Activated T-cell treated with anti-CD3 and anti-CD28 coated beads for 48 hours (primary cell): ENCODE measurements at places on chromosomes 1 and 21.

DNA sequence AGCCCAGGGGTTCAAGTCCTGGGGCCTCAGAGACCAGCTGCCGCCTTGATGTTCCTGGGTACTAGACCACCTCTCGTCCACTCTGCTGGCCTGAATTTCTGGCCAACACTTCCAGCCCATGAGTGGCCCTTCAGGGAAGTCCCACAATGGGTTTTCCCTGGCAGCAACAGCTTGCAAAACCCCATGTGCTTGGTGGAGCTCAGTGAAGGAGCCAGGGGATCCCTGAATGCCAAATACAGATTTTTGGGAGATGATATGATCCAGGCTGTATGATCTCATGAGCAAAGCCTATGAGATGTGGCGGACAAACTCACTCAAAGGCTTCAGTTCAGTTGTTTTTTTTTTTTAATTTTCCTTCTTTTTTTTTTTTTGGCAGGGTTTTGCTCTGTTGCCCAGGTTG, 9.6 kb upstream of the RASSF5 start:
- DNase-seq, result no peak

DNA sequence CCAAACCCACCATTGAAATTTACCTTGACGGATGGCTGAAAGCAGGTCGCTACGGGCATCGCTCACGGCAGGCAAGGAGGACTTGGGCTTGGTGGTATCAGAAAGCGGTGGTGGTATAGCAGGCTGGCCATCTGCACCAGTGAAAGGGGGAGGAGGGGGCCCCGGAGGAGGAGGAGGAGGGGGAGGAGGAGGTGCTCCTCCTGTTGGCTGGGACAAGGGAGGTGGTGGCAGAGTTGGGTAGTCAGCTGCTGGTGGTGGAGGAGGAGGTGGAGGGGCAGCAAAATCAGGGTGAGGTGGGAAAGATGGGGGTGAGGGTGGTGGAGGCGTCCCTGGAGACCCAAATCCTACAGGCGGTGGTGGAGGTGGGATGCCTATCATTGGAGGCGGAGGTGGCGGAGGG, 17.2 kb downstream of the GPR3 start:
- no peak for DNase-seq

DNA sequence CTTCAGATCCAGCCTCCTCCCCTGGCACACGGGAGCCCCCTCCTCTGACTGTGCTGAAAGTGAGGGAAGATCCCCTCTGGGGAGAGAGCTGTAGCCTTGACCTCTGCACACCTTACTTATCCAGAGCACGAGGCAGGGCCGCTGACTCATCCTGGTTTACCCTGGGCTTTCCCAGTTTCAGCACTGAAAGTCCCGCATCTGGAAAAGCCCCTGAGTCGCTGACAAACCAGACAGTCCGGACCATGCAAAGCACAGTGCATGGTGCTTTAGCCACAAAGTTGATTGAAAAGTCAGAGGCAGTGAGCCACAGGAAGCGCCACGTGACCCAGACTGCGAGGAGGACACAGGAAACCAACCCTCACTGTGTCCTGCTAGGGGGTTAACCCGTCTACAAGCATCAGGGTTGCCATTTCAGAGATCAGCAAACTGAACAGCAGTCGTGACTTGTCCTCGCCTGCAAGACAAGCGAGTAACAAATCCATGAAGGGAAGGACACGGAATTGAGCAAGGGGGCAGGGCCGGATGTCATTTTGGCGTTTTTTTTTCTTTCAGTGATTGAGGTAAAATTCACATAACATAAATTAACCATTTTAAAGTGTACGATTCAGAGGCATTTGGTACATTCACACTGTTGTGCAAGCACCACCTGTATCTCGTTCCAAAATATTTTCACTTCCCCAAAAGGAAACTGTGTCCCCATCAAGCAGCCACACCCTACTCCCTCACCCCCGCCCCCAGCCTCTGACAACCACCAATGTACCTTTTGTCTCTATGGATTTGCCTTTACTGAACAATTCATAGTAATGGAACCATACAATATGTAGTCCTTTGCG, 19.9 kb upstream of the IFNGR2 start:
- peak; percentile 59 for DNase-seq

- no peak for DNase-seq
These were observed 8.4 kb downstream of the SLC35E2B start for GRCh38 chr1:1684031-1684681.

DNA sequence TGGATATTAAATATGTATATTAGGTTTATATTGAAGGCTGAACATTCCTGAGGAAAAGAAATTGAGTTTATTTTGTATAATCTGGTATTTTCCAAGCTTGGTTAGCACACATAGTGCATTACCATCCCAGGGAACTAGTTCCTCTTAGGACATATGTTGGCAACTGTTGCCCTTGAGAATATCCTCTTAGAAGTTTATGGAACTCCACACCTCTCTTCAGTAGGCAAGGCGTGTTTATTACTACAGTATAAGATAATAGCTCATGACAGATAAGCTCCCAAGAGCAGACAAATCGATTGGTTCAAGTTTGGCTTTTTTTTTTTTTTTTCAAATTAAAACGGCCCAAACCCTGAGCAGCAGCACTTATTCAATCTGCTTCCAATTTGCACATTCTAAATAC, 59.8 kb upstream of the SIPA1L2 start:
- DNase-seq, result no peak

- no peak for DNase-seq
These were observed 78.2 kb upstream of the TENT5C start for GRCh38 chr1:117527566-117528102.

- DNase-seq, result peak; percentile 76
These were observed 4.4 kb upstream of the LGR6 start for GRCh38 chr1:202189001-202189790.

GRCh38 chr1:154813846-154814505, 56.1 kb downstream of the KCNN3 start:
- no peak for DNase-seq

DNA sequence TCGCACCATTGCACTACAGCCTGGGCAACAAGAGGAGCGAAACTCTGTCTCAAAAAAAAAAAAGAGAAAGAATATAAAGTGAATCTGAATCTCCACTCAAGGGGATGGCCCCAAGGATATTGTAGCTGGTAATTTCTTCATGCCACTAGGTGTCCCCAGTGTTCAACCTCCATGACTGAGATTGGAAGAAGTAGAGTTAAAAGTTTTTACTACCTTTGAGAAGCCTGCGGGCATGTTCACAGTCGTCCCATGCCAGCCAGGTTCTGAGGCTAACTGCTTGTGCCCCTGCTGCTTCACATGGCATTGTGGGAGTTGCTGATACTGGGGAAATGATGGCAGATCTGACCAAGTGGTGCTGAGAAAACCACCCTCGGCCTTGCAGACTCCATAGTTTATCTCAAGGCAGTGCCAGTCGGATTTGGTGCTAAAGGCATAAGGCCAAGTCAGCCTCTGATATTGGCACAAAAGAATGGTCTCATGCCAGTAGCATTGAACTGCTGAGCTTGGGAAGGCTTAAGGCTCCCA, 10.8 kb upstream of the SHISA4 start:
- no peak for DNase-seq

DNA sequence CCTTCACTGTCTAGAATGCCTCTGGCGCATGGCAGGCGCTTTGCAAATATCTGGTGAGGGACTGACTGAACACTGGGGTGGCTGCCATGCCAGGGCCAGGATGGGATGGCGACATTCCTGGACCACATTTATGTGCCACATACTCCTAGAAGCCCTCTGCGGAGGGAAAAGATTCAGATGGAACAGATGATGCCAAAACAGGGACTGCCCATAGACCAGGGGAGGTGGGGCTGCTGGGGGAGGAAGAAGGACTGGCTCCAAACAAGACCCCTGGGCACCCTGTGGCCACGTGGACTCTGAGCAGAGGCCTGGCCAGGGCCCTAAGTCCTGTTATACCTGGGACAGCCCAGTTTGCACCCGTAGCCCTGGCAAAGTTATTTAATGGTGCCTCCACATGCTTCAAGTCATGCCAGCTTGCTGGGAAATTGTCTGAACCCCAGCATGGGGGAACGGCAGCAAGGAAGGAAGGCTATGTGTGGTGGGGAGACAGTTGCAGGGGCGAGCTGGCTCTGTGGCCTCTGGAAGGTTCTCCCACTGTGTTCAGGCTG, 44.1 kb downstream of the UMODL1 start:
- no peak for DNase-seq

DNA sequence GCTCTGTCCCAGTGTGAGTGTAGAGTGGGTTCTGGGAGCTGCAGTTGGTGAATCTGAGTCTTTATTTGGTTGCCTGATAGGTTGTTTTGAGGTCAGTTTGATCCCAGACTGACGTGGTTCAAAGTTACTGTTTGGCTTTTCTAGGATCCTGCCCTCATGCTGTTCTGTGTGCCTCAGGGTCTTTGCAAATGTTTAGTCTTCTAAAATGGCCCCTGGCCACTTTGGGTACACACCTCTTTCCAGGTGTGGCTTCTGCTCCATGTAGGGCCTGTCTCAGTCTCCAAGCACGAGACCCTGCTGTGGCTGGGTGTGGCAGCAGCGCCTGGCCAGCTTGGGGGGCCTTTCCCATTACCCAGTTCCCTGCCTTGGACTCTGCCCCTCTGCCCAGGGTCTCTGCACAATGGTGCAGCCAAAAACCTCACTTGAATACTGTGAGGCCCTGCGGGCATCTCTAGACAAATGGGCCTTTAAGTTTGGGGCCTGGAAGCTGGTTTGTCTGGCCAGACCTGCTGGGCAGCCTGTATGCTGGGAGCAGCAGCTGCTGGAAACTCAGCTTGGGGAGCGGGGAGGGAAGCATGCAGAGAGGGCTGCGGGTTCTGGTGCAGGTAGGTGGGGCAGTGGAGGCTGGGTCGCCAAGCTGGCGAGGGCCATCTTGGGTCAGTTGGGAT, 5.6 kb downstream of the PTPRF start:
- no peak for DNase-seq

DNA sequence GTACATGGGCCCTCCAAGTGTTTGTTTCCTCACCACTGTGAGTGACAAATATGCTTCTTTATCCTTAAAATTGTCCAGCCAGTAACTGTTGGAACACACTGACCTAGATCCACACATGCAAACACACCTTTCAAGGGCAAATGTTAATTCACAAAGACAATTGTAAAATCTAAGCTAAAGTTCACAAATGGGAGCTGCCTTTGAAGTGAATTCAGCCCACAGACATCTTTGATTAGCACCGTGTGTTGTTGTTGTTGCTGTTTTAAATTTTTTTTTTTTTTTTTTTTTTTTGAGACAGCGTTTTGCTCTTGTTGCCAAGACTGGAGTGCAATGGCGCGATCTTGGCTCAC, 52.3 kb upstream of the SLC16A1 start:
- DNase-seq, result no peak

GRCh38 chr1:206074839-206075238, 21.9 kb downstream of the RHEX start:
- DNase-seq, result no peak

DNA sequence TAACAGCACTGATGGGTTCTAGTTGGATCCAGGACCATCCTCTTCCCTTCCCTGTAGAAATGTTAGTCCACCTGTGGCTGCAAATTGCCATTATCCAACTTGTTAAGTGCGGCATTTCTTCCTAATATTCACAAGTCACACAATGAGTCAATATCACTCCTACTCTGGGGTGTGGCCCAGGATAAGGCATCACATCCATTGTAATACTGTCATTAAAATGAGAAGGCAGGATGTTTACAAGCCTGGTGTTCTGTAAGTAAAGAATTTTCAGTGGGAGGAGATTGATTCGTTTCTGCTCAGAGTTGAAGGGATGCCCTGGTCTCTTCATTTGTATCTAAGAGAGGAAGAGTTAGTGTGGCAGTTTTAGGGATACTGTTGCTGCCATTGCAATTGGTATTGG, 18.1 kb upstream of the ARHGAP29 start:
- no peak for DNase-seq

DNA sequence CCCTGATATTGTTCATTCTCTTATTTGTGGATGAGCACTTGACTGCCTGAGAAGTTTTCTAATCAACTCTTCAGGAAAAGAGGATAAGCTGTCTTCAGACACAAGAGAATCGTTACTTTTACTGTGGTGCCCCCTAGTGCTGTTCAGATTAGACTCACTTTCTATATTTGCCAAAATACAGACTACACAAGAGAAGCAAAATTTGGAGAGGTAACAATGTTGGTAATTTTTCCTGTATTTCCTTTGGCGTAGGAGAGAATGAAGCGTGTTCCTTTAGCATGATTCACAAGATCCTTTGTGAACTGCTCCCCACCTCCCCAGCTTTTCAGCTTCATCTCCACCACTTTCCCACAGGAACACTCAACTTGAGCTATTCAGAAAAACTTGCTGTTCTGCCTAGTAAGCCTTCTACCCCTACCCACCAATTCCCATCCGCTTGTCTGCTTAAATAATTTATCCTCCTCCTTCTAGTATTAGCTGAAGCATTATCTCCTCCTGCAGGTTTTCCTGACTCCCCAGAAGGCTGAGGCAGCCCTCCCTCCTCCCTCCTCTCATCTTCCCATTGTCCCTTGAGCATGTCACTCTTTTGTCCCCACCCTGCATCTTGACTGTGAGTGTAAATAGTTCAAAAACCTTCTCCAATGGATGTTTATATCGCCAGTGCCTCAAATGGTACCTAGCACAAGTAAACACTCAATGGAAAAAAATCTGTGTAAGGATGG, 4.5 kb downstream of the TNFSF4 start:
- no peak for DNase-seq

DNA sequence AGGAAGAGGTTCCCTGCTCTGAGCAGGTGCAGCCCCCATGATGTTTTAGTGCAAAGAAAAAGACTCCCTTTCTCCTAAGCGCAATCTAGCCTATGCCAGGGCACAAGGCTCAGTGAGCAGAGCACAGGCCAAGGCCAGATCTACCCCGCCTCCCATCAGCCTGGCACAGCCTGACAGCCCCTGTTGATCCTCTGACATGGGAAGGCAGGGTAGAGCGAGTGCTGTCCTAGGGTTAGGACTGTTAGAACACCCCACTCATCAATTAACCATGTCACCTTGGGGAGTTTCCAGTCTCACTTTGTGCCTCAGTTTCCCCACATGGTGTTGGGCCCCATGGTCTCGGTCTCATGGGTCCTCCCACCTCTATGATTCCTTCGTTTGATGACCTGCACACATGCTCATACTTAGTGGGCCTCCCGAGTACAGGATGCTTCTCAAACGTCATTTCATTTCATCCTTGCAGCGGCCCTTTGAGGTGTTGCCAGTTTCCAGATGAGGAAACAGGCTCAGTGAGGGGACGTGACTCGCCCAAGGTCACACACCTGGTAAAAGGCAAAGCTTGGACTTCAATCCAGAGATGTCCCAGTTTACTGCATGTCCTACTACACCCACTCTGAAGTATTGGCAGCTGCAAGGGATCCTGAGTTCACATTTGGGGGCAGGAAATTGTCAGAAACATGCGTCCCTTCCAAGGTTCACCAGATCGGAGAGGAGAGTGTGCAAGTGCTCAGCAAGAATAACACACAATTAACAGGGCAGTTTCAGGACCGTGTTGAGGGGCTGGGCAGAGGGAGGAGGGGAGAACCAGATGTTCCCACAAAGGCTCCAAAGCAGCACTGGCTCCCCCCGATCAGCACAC, 213.3 kb downstream of the TRABD2B start:
- no peak for DNase-seq

GRCh38 chr1:217275655-217276398, 355.1 kb downstream of the GPATCH2 start:
- no peak for DNase-seq

- peak; percentile 17 for DNase-seq
These were observed 80.4 kb upstream of the TARDBP start for GRCh38 chr1:10932088-10932487.

GRCh38 chr1:210400043-210400840, 71.5 kb downstream of the HHAT start:
- DNase-seq, result peak; percentile 31
